ENCODE measurements at places on chromosomes 4 and X. TPM values are rescaled to one million over a fixed set of nuclear protein-coding genes. Genes with fewer than 3 reads are reported as not detected.

- DNase-seq: no peak
Observed at GRCh38 chr4:108446556-108446955, 173.8 kb upstream of the RPL34 start.

GRCh38 chr4:3128058-3128457, 53.6 kb downstream of the HTT start:
- no peak for DNase-seq

- DNase-seq: no peak
Observed at GRCh38 chrX:148534291-148534690, 33.9 kb downstream of the AFF2 start.

DNA sequence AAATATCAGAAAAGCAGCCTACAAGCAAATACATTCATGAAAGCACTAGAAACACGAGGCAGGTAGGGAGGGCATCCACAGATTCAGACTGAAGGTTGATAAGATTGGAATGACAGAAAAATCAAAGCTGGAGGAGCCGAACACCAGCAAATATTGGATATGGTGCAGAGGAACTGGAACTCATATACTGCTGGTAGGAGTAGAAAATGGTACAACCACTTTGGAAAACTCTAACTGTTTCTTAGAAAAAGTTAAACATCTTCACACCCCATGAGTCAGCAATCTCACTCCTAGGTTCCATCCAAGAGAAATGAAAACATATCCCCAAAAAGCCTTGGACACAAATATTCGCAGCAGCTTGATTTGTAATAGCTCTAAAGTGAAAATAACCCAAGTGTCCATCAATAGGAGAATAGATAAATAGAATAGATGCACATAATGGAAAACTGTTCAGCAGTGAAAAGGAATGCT, 27.1 kb downstream of the CD99L2 start:
- no peak for DNase-seq

DNA sequence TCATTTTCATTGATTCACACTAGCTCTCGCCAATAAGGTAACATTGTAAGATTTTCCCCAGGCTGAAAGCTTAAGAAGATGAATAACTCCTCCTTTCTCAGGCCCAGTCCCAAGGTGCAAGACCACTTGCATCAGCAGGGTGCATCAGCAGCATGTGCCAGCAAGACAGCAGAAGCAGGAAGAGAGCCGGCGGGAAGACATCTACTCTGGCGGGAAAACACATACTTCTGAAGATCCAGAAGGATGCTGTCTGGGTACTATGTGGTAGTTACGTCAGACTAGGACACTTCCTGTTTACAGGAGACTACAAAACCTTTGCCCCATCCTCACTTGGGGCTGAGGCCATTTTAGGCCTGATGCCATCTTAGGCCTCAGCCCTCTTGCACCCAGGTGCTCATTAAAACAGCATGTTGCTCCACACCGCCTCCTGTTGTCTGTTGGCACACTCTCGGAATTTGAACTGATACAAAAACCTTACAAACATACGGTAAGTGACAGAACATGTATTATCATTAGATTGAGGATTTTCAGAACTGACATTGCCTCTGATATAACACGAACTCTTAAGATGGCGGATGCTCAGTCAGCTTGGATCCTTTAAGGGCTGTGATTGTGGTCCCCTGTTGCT, 886.5 kb upstream of the EPHA5 start:
- DNase-seq: no peak

DNA sequence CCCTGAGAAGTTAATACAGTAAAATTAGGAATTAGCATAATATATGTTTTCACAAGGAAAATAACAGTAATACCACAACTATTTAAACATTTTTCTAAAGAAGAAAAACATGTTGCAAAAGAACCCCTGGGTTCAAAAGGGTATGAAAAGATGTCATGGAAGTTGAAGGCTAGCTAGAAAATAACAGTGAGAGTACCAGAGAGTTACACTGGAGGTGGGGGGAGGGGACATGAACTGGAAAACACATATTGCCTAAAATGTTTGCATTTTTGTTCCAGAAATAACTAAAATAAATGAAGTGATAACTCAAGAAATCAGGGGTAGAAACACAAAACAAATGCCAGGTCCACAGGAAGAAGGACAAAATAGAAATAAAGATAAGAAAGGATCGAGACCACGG, 336.6 kb upstream of the MAD2L1 start:
- no peak for DNase-seq

CD38 gene
- total RNA-seq: 2.6 TPM

EGFL6 gene
- 0.78 TPM for total RNA-seq

TRIML2 gene
- total RNA-seq: not detected

Measured in ureter (tissue), 1 donor.